ENCODE measurements at places on chromosomes 3 and 15.

GRCh38 chr15:28100516-28101195, 1.5 kb upstream of the OCA2 start:
- DNase-seq = no peak

- no peak for DNase-seq
Measured at GRCh38 chr3:125061170-125061569, 5.4 kb upstream of the HEG1 start.

- DNase-seq = no peak
Measured at GRCh38 chr3:146177519-146177918, 16.5 kb upstream of the PLOD2 start.

DNA sequence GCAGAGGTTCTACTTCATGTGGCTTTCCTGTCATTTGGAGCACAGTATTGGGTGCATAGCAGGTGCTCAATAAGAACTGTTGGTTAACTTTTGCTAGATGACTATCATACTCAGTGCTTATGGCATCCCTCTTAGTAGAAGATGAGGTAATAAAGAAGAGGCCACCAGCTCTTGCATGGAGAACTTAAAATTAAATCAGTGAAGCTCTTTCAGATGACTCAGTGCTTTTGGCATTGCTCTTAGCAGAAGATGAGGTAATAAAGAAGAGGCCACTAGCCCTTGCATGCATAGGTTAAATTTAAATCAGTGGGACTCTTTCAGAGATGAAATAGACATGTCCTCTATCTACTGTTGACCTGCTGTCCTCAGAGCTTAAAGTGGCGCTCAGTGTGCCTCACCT, 109.4 kb upstream of the FGF7 start:
- DNase-seq = no peak

DNA sequence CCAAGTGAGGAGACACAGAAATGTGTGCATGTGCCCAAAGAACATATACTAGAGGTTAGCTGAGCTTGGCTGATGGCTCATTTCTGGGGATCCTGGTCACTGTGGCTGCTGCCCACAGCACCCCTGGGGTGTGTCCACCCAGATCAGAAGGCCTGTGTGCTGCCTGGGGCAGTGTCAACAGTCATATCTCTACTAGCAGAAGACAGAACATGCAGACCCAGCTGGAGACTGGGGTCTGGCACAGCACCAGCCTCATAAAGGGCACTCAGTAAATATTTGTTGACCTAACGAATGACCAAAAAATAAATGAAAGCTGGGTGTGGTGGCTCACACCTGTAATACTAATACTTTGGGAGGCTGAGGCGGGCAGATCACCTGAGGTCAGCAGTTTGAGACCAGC, 16.4 kb downstream of the CHRNA3 start:
- no peak for DNase-seq

DNA sequence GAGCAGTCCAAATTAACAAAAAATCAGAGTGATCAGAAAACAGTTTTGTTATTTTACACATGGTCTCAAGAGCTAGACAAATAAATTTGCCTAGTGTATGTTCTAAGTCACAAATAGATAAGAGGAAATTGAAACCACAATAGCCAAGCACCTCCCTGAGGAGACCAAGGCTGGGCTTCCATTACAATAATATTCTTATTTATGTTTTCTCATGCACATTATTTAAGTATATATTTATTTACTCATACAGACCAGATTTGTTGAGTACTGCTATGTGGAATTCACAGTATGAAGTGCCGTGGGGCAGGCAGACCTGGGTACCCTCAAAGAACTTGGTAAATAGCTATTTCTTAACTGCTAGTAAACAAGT, 242.3 kb upstream of the ICE2 start:
- no peak for DNase-seq

GRCh38 chr3:36595511-36595910, 168.8 kb downstream of the DCLK3 start:
- DNase-seq = no peak

DNA sequence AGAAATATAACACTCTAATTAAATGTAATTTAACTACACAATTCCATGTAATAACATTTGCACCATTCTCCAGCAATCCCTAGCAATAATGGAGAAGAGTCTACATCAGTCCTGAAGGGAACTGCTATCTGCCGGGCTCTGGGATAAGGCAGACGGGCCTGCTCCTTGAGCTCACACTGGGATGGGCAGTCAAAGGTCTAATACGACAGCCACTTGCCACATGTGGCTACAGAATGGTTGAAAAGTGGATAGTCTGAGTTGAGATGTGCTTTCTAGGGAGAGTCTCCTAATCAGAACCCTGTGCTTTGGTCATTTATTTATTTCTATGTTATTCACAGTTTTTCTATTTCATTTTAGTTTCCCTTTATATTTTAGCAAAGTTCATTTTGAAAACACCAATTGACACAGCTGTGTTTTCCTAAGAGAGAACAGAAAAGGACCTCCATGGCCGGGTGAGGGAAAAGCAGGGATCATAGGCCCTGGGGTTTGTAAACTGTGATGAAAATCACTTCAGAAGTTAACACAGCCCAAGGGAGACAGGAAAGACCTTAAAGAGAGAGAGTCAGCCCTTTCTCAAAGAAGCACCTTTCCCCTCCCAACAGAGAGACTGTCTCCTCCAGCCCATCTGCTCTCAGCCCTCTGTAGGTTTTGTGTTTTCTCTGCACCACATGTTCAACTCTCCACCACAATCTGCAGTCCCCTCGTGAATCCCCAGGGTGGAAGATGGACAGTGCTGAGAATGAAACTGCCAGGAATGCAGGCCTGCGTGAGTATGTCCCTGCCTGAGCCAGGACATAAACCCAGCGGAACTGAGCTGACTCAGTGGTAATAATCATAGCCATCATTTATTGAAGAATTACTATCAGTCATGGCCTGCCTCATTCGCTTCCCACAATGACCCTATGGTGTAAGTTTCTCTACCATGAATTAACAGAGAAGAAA, 11.6 kb downstream of the FSIP1 start:
- DNase-seq = no peak

- DNase-seq = no peak
Measured at GRCh38 chr15:92583096-92584034, 72.2 kb downstream of the FAM174B start.

GRCh38 chr15:73741321-73741836, 11.8 kb downstream of the INSYN1 start:
- DNase-seq = no peak

- no peak for DNase-seq
Measured at GRCh38 chr15:90203922-90204321, 2.8 kb downstream of the SEMA4B start.

- DNase-seq = no peak
Measured at GRCh38 chr3:191356631-191357439, 26.5 kb upstream of the UTS2B start.

GRCh38 chr15:29568840-29569532, 253.3 kb downstream of the TJP1 start:
- no peak for DNase-seq

- no peak for DNase-seq
Measured at GRCh38 chr15:27479296-27480140, 508.5 kb downstream of the GABRG3 start.

- no peak for DNase-seq
Measured at GRCh38 chr3:16028604-16029003, 145.9 kb upstream of the GALNT15 start.

- no peak for DNase-seq
Measured at GRCh38 chr15:57302640-57303257, 73.6 kb upstream of the CGNL1 start.

DNA sequence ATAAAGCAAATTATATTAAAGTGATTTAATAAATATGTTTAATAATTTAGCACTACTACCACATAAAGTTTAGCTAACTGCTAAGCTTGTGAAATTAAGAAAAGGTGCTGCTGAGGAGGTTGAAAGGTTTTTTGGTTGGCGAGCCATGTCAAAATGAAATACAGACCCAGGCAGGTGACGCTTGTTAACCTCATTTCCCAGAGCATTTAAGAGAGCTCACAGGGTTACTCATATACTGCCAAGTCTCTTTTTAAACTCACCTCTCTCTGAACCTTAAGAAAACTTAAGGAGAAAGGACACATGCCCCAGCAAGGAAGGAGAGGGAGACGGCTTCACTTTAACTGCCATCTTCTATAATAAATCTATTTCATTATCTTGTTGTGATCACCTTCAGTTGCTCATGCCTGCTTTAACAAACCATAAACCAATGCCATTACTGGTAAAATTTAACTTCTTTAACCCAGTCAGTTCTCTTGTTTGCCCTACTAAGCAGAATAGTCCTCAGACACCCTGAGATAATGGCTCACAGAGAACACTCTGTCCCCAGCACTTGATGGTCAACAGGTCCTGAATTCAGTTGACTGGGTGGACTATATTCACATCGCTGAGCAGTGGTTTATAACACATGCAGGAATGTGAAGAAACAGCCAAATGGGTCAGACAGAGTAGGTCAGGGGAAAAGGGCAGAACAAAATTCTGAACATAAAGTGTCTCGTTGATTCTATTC, 540.1 kb downstream of the UNC13C start:
- no peak for DNase-seq

DNA sequence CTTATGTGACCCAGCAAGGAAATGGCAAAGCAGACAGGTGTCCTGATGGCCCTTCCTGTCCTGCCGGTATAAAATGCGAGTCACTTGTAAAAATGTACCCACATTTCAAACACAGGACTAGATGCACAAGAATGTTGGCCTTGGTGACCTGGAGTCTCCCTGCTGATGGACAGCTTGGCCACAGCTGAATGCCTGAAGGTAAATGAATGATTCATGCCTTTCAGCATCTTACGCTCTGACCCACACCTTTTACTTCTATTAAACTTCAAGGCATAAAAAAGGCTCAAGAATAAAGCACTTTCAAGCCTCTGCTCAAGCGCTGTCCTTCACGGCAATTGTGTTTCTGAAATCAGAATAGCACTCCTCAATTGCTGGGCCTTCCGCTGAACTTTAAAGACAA, 228.0 kb upstream of the SLCO3A1 start:
- DNase-seq = no peak

DNA sequence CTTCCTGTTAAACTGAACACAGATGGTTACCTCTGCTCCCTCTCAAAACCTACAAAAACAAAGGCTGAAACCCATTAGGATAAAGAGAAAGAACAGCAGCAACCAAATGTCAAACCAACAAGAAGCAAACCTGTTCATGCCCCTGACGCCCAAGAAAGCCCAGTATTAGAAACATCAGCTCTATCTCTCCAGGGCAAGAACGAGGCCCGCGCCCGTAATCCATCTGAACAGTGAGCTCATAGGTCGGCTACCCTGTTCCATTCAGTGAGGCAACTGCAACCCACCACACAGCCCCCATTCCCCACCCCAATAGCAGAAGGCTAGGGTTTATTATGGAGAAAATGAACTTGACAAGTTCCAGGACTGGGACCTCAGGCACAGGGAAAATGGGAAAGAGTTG, 10.0 kb downstream of the LSG1 start:
- DNase-seq = no peak

DNA sequence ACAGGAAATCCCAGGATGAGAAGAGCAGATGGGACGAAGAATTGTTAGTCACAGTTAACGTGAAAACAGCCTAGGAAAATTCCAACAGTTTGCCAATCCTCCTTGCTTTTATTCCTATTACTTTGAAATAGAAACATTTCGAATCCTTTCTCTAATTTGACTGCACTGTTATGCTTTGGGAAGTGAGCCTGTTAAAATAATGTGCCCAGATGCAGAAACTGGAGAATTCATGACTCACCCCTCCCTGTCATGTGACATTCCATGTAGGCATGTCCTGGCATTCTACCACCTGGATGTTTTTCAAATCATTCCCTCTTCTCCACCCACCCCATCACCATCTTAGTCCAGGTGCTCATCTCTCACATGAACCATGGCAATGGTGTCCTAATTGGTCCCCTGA, 107.3 kb downstream of the MINAR1 start:
- DNase-seq = no peak

DNA sequence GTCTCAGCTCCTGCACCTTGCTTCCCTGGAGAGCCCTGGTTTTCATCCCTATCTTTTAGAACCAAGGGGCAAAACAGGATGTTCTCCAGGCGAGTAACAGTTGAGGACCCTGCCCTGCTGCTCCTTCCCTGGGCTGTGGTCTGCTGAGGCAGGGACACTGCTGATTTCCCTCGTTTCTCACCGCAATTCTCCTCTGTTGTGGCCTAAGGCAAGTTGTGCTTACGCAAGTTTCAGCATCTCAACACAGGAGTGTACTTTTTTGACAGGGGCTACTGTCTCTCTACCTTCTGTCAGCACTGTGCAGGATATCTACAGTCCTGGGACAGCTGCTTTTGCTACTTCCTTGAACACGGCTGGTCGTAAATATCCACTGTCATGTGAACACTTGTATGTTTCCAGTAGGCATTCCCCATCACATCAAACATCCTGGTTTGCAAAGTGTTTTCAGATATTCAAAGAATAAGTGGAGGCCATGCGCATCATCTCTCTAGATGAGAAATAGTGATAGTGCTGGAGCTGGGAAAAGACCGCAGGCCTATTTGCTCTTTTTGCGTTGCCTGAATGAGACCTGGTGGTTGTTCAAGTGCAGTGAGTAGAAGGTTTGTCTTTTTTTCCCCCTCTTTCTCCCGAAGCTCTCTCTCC, 110.1 kb upstream of the PLXNA1 start:
- DNase-seq = no peak

GRCh38 chr15:74396445-74397238, 29.2 kb upstream of the CYP11A1 start:
- no peak for DNase-seq

DNA sequence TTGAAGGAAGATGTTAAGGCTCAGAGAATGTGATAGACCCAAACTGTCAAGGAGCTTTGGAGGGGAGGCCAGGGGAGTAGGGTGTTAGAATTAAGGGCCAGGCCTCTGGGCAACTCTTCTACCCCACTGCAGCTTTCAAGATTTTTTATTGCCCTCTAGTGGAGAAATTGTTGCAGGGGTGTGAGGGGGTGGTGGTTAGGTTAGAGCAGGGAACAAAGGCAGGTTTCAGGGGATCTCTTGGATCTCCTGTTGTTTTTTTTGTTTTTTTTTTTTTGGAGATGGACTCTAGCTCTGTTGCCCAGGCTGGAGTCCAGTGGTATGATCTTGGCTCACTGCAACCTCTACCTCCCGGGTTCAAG, 1.4 kb upstream of the SEC13 start:
- DNase-seq = no peak

DNA sequence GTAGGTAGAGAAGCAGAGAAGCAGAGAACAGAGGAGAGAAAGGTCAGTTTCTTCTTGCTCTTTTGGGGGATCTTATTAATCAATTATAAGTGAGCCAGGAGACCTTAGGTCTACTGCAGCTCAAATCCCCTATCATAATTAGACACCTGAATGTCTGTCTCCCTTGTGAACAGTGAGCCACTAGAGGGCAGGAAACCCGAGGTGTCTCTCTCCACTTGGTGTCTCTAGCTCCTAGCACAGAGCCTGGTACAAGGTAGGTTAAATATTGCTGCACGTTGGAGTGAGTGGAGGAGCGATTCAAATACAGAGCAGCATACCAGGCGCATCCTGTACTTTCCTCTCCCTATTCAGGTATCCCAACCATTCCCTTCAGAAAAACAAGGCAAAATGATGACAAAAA, 2.0 kb upstream of the ST8SIA2 start:
- no peak for DNase-seq

DNA sequence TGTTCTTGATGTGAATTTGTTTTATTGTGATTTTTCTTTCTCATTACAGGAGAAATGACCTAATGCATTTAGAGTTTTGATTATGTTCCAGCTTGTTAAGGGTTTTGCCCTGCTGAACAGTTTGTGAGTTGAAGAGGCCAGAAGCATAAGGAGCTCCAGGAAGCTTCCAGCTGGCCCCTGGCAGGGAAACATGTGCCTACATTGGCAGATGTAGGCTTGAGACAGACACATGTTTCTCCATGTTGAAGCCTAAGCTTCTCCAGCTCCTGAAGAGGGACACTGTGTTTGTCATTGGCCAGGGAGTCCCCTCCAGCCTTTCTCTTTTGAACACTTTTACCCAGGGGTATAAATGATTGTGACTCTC, 88.4 kb downstream of the ASB7 start:
- DNase-seq = no peak

- no peak for DNase-seq
Measured at GRCh38 chr15:25171111-25171811, 216.5 kb downstream of the SNRPN start.

All from activated CD8-positive, alpha-beta memory T cell treated with anti-CD3 and anti-CD28 coated beads for 1 hour (primary cell).